Mononuclear cell (primary cell): ENCODE measurements at places on chromosomes 1 and 21. TPM values are rescaled to one million over a fixed set of nuclear protein-coding genes. Genes with fewer than 3 reads are reported as not detected.

CLDN17 gene
- total RNA-seq: not detected

CA14 gene
- total RNA-seq: not detected

ABCA4 gene
- not detected for total RNA-seq

ZNF593 gene
- 5.4 TPM for total RNA-seq

TMCO1 gene
- 31.9 TPM for total RNA-seq

THEM5 gene
- total RNA-seq: not detected

NDUFS2 gene
- total RNA-seq: 38.0 TPM

SHE gene
- 0.10 TPM for total RNA-seq

PRAMEF15 gene
- 0.10 TPM for total RNA-seq

SPRR2A gene
- total RNA-seq: not detected

ARMH1 gene
- 30.0 TPM for total RNA-seq

ID3 gene
- 47.3 TPM for total RNA-seq

GJA5 gene
- total RNA-seq: under 0.01 TPM

ZBTB48 gene
- 13.1 TPM for total RNA-seq

PRELP gene
- total RNA-seq: not detected

RGS1 gene
- 1,368 TPM for total RNA-seq

CPT2 gene
- total RNA-seq: 13.7 TPM

SPRR2G gene
- total RNA-seq: not detected

NBPF10 gene
- total RNA-seq: 3.3 TPM

KRTAP7-1 gene
- total RNA-seq: not detected

ZBTB18 gene
- 57.5 TPM for total RNA-seq

TBX19 gene
- total RNA-seq: 1.5 TPM

PIAS3 gene
- 8.0 TPM for total RNA-seq

KCNN3 gene
- total RNA-seq: 0.21 TPM

FCRL1 gene
- total RNA-seq: 25.5 TPM

SMCP gene
- total RNA-seq: not detected

GJB5 gene
- total RNA-seq: not detected

HENMT1 gene
- 6.3 TPM for total RNA-seq

TRIM58 gene
- 15.2 TPM for total RNA-seq

GJA9 gene
- total RNA-seq: not detected

ATP6V1G3 gene
- total RNA-seq: not detected

TMCO4 gene
- 11.1 TPM for total RNA-seq

RCSD1 gene
- total RNA-seq: 64.1 TPM

LCK gene
- 112 TPM for total RNA-seq

VAV3 gene
- 41.1 TPM for total RNA-seq

TENT5C gene
- total RNA-seq: 69.2 TPM

AGO1 gene
- 19.0 TPM for total RNA-seq

IFI6 gene
- 85.6 TPM for total RNA-seq

PPM1J gene
- 0.63 TPM for total RNA-seq

IFI44L gene
- total RNA-seq: 29.3 TPM

ITSN1 gene
- total RNA-seq: 2.1 TPM

TSHB gene
- total RNA-seq: not detected

AIRE gene
- 0.10 TPM for total RNA-seq

TRIM67 gene
- total RNA-seq: under 0.01 TPM

DSCAM gene
- total RNA-seq: not detected

AP4B1 gene
- total RNA-seq: 22.4 TPM

OR2L8 gene
- total RNA-seq: 0.31 TPM

CFAP141 gene
- not detected for total RNA-seq

CLCA4 gene
- total RNA-seq: not detected

KRTAP21-2 gene
- not detected for total RNA-seq

F11R gene
- total RNA-seq: 37.7 TPM
